ENCODE measurements at places on chromosomes 5 and 9.

GRCh38 chr9:3012245-3012644 is 168.3 kb upstream of the PUM3 start:
- DNase-seq = no peak

GRCh38 chr9:30522486-30522885 is 1862.0 kb upstream of the ACO1 start:
- no peak for DNase-seq

DNA sequence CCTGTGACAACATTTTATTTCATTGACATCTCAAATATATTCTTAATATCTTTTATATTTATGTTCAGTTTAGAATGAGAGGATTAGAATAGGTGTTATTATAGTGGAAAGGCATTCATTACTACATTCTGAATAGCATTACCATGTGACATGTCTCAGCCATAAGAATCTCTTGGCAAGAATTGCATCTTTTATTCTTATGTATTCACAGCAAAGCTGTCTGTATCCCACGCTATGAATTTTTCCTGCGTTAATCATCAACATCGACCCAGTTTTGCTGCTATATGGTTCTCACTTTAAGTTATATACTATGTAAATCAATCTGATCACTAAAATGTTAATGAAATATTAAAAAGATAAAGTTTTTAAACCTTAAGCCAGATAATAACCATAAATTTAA is 248.6 kb downstream of the TMEM232 start:
- no peak for DNase-seq

DNA sequence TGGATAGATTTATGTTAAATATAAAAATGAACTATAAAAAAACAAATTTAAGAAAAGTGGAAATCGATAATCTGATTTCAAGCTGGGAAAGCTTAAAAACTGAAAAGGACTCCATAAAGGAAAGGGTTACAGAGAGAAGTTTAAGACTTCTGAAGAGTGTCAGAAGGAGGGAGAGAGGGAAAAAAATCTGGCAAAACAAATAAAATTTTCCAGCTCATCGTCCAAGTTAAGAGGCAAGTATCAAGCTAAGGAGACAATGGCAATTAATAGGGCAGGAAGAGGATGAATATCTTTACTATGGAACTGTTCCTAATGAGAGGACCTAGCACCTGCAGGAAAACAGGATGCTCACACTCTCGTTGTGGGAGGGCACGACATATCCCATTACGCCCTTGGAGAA is 20.5 kb upstream of the HEXB start:
- DNase-seq = no peak

DNA sequence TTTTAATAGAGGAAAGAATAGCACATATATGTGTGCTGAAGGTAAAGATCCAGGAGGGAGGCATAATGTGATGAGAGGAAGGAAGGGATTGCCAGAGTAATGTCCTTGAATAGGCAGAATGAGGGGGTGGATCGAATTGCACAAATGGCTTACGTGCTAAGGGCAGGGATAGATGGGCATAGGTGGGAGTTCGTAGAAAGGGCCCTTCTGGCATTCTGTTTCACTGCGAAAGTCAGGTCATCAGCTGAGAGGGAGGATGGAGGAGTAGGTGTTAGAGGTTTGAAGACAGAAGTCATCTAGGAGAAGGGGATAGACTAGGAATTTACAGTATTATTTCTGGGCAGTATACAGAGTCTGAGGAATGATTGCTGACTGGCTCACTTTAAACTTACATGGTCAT is 32.1 kb downstream of the CNOT6 start:
- no peak for DNase-seq

- DNase-seq = no peak
These were observed 60.9 kb upstream of the GDNF start for GRCh38 chr5:37900692-37901091.

DNA sequence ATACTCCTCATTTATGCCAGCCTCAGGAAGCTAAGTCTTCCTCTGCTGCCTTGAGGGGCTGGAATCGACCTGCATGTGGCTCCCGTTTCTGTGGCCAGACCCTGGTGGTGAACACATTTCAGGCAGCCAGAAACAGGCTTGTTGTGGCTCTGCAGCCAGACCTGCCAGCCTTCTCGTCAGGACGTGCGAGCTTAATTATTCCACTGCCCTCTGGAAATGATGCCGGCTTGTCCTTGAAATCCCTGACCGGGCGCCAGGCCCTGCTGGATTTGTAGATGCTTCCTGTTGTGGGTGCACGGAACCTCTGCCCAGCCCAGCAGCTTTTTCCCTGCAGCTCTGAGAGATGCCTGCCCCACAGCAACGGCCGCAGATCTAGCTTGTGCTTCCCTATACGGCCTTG is 41.6 kb downstream of the PDZD2 start:
- DNase-seq = no peak

- no peak for DNase-seq
These were observed 109.1 kb upstream of the RPS23 start for GRCh38 chr5:82387001-82387818.

- DNase-seq = no peak
These were observed 37.5 kb upstream of the PTGS1 start for GRCh38 chr9:122333169-122333808.

DNA sequence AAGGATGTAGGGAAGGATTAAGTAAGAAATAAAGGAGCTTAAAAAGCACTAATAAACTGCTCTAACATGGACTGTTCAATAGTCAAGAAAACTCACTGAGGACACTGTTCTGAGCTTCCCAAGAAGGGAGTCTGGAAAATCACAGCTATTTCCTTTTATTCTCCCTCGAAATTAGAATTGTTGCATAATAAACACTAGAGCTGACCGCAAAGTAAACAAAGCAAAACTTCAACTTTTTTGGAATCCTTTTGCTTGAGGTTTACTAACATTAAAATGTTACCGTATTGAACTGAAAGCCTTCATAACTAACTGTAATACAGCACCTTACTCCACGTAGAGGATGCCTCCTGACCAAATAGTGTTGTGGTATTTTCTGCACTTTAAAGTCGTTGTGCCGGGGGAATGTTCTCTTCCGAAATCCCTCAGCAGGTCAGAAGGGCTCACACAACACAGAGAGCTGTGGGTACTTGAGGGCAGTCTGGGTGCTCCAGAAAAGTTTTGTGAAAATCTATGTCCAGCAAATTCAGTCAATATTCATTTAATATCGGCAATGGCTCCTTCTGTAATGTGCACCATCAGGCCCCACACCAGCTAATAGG is 59.2 kb downstream of the TTLL11 start:
- DNase-seq = no peak

DNA sequence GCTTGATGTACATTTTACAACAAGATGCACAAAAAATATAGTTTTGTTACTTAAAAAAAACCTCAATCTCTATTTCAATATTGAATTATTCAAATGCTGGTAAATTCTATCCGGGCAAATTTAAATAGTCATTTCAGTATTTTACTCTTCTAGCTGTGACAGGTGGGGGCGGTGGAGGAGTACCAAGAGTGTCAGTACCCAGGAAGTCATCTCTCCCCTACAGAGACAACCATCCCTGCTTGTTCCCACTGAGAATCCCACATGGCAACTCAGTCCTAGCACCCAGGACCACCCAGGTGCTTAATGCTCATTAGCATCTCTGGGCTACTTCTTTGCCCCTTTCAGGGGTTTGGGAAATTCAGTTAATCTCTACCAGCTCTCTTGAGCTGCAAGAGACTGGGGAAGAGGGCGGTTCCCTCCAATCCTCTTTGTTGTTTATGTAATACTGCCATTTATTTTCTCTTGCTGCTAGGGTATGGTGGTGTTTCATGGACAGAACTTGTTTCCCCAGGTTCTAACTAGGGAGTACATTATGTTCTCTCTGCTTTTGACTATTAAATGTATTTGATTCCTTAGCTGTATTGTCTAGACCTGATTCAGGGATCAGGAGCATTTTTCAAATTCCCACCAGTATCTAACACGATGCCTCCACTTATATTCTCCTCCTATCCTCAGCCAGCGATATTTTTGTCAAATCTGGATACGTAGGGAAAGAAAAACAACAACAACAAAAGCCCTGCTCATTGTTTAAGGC is 122.5 kb downstream of the CDH18 start:
- DNase-seq = no peak

DNA sequence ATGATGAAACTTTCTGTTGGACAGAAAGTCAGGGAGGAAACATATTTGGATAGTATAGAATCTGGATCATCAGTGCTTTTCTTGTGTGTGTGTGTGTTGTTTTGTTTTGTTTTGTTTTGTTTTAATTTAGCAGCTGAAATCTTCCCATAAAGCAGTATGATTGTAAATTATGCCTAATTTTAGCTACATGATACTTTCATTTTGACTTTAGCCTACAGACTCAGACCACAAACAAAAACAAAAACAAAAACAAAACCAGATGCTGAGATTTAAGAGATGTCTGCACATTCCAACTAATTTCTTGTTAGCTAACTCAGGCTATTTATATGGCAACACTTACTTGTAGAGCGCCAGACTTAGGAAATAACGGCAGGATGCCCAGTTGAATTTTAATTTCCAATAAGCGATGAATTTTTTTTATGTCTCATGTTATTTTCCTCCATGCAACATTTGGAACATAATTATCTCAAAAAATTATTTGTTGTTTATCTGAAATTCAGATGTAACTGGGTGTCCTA is 119.5 kb upstream of the TRPC7 start:
- DNase-seq = no peak

DNA sequence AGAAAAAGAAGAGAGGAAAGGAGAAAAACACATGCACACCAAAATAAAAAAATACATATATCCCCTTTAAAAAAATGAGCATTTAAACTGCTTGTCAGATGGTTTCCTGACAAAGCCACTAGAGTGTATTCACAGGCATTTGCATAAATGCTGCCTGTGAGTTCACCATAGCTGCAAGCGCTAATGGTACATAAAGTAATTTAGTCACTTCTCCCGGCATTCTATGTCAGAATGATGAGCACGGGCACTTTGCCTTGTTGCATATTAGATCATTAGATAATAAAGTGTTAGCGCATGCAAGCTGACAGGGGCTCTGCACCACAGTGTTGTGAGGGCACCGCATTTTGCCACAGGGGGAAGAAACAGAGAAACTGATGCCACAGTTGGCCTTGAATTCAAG is 280.6 kb downstream of the EBF1 start:
- DNase-seq = no peak

- no peak for DNase-seq
These were observed 80.8 kb downstream of the ASTN2 start for GRCh38 chr9:117334101-117334500.

GRCh38 chr5:30392897-30393296 is 800.6 kb upstream of the CDH6 start:
- DNase-seq = no peak

DNA sequence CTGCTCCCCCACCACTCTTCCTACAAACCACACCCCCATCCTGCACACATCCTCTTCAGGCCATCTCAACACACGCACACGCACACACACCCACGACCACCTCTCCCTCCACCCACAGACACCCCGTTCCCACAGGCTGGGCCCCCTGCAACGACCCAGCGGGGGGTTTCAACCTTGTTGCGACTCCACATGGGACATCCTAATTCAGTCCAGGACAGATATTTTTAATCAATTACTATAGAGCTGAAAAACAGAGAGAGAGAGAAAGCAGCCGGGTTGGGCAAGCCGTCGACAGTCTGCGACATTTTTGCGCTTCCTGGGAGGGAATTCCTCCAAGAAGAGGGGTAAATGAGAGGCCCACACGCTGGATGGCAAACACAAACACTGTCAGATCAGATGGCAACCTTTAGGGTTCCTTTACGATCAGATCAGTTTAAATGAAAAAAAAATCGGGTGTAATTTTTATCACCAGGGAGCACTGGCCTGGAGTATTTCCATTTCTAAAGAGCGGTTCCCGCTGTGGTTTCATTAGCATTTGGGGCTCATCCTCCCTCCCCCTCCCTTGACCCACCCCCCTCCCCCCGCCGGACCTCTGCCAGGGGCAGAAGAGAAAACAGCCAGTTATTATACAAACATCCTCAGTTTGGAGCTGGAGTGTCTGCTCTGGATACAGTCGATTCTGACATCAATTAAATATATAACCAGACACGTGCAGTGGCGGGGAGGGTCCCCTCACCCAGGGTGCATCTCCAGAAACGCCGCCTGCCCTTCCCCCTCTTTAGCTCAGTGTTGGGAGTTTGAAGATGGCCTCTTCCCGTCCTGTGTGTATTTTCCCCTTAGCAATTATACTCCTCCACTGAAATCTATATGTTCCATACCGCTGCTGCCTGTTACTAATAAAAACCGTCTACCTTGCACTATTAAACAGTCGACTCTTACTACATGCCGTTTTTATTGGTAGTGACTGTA is 2.3 kb upstream of the IRX2 start:
- no peak for DNase-seq

- peak; percentile 20 for DNase-seq
These were observed 38.3 kb upstream of the TNFSF8 start for GRCh38 chr9:114968671-114969070.

DNA sequence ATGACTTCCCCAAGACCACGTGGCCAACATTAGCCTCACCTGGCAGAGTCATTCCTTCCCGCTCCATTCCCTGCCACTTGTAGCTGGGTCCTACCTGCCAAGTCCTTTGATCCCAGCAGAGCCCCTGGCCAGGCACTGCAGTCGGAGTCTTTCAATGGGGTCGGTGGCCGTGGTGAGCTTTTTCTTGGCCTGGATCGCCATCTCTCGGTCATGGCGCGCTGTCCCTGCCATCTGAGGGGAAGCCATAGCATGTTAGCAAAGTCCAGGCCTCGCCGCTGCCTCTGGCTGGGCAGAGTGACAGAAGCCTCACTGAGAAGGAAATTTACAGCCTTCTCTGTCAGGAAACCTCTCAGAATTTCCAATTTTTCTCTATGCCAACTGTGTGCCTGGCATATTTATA is 17.5 kb downstream of the CAPSL start:
- no peak for DNase-seq

GRCh38 chr5:127813633-127814587 is 110.7 kb downstream of the CCDC192 start:
- no peak for DNase-seq

DNA sequence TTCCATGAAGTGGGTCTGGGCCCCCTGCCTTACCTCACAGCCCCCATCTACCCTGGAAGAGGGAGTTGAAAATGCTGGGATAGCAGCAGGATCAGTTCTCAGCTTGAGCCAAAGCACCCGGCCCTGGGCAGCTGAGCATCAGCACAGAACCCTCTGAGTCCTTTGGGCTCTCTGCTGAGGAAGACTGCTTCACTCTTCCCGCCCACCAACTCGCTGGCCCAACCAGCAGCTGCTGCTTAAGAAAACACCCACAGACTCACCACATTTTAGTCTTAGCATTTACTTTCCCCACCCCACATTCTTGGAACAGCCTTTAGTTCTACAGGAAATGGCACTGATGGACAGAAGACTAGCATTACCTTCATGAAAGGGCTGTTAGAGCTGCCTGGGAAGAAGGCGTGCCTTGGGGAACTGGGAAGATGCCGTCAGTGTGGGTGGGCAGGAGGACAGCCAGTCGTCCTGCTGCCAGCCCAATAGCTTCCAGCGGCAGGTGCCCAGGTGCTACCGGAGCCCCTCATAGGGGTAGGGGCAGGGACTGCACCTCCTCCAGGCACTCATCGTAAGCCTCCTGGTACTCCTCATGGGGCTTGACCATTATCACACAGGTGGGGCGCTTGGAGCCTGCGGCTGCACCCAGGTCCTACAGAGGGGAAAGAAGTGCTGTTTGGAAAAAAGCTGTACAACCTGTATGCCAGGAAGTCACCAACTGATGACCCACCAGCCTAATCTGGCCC is 4.3 kb downstream of the NHP2 start:
- no peak for DNase-seq

All from CD4-positive, alpha-beta T cell treated with Interleukin-4 for 1 hour (primary cell).